Pericardium fibroblast (primary cell): ENCODE measurements at places on chromosomes 1 and 21. TPM values are rescaled to one million over a fixed set of nuclear protein-coding genes. Genes with fewer than 3 reads are reported as not detected.

The SMG7 gene
- total RNA-seq = 9.9 and 25.4 TPM in 2 replicates

The TTC22 gene
- total RNA-seq = not detected in 2 replicates

The S100A1 gene
- 0.12 and 0.17 TPM in 2 replicates for total RNA-seq

The TMPRSS15 gene
- total RNA-seq = not detected in 2 replicates

The OVAAL gene
- total RNA-seq = not detected in 2 replicates

The MORC3 gene
- 12.0 and 12.7 TPM in 2 replicates for total RNA-seq

The DENND2D gene
- total RNA-seq = 2.6 and 5.3 TPM in 2 replicates

The UBASH3A gene
- not detected in 2 replicates for total RNA-seq

The PLEKHN1 gene
- 0.12 TPM in 1 of 2 replicates, not detected in the other for total RNA-seq

The PTPRC gene
- not detected in 2 replicates for total RNA-seq

The PTPRF gene
- total RNA-seq = 31.7 and 46.4 TPM in 2 replicates

The FYB2 gene
- total RNA-seq = not detected in 2 replicates

The CLCA1 gene
- not detected in 2 replicates for total RNA-seq

The MYBPH gene
- 0.93 and 12.5 TPM in 2 replicates for total RNA-seq

The NDC1 gene
- 6.8 and 9.2 TPM in 2 replicates for total RNA-seq

The ENAH gene
- total RNA-seq = 25.1 and 50.0 TPM in 2 replicates

The FALEC gene
- total RNA-seq = not detected in 2 replicates

The LGR6 gene
- not detected in 2 replicates for total RNA-seq

The SPTA1 gene
- total RNA-seq = under 0.01 and 0.09 TPM in 2 replicates

The CLIC4 gene
- total RNA-seq = 291 and 396 TPM in 2 replicates

The CR1 gene
- total RNA-seq = not detected in 2 replicates

The FCRL6 gene
- not detected in 2 replicates for total RNA-seq

The C1orf167 gene
- 0.93 TPM in 1 of 2 replicates, not detected in the other for total RNA-seq

The HSPA6 gene
- total RNA-seq = 0.09 and 0.35 TPM in 2 replicates

The CD48 gene
- not detected in 2 replicates for total RNA-seq

The FAM167B gene
- 0.68 and 6.1 TPM in 2 replicates for total RNA-seq

The CLIC6 gene
- not detected in 2 replicates for total RNA-seq

The TAS1R3 gene
- total RNA-seq = 0.35 TPM in 1 of 2 replicates, not detected in the other

The GIPC2 gene
- total RNA-seq = 0.17 and 0.23 TPM in 2 replicates

The TFF2 gene
- not detected in 2 replicates for total RNA-seq

The SMCP gene
- not detected in 2 replicates for total RNA-seq

The TP73 gene
- total RNA-seq = not detected in 2 replicates
